ENCODE measurements at places on chromosomes 1 and 21.

DNA sequence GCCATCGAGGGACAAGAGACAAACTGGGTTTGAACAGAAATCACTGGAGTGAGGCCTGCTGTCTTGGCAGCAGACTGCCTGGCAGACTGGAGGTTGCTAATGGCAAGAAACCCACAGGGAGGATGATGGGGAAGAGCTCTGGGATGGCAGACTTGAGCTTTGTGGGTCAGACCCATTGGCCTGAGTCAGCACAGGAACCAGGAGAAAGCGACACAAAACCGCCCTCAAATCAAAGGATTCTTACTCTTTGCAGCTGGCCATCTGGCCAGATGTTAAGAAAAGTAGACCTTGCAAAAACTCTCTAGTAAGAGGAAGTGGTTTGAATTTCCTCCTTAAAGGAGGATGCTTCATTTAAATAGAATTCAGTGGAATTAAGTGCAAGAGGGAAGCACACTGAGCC is 195.2 kb upstream of the JUN start:
- no peak for DNase-seq

DNA sequence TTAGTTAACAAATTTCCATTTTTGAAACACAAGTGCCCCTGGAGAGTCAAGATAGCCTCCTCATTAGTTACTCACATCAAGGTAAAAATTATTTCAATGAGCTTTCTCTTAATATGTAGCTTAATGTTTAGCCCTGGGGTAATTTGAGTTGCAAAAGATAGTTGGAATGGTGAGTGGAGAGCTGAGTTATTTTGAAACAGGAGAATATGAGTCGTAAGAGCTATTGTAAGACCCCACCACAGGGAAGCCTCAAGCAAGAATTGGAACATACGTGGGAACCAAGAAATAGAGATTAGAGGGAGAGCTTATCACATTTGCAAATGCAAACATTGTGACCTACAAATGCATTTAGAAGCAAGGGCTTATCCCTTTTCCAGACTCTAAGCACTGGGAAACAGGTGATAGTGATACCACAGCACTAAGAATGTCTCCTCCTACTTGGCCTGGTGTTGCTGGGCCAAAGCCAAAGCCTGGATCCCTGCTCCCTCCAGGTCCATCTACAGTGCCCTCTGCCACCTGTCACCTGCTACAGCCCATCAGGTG is 635.1 kb downstream of the PTPRC start:
- no peak for DNase-seq

DNA sequence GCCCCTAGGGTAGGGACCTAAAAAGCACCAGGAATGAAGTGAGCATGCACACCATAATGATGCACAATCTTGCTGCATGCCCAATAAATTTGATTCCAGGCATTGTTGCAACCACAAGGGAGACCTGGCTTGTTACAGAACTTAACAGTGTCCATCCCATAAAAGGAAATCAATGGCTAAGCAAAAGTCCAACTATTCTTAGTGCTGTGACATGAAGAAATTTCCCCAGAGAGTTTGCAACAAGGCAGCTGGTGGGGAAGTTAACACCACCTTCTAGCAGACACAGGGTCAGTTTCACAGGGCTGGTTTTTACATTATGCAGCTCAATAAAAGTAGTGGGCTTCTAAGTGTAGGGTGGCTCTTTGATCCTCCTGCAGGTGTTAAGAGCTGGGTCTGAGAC is 221.1 kb downstream of the KCNJ6 start:
- DNase-seq, result no peak

GRCh38 chr21:45294509-45295291 is 7.0 kb upstream of the POFUT2 start:
- no peak for DNase-seq

DNA sequence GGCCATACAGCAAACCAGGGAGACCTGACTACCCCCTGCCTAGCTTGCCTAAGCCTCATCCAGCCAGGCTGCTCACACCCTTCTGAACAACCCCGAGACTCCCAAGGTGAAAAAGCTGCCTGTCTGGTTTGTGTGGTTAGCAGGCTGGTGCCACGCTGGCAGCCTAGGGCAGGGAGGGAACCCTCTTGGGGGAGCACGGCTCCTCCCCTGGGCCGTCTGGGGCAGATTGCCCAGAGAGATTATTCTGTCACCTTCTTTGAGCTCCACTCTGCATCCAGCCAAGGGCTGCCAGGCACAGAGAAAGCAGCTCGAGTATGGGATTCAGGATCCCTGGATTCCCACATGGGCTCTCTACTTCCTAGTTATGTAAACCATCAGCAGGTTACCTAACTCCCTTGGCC is 27.5 kb upstream of the TCEA3 start:
- no peak for DNase-seq

- DNase-seq, result no peak
These were observed 9.1 kb downstream of the TTC22 start for GRCh38 chr1:54791880-54792522.

- DNase-seq, result no peak
These were observed 1.0 kb upstream of the S100A6 start for GRCh38 chr1:153536671-153537375.

DNA sequence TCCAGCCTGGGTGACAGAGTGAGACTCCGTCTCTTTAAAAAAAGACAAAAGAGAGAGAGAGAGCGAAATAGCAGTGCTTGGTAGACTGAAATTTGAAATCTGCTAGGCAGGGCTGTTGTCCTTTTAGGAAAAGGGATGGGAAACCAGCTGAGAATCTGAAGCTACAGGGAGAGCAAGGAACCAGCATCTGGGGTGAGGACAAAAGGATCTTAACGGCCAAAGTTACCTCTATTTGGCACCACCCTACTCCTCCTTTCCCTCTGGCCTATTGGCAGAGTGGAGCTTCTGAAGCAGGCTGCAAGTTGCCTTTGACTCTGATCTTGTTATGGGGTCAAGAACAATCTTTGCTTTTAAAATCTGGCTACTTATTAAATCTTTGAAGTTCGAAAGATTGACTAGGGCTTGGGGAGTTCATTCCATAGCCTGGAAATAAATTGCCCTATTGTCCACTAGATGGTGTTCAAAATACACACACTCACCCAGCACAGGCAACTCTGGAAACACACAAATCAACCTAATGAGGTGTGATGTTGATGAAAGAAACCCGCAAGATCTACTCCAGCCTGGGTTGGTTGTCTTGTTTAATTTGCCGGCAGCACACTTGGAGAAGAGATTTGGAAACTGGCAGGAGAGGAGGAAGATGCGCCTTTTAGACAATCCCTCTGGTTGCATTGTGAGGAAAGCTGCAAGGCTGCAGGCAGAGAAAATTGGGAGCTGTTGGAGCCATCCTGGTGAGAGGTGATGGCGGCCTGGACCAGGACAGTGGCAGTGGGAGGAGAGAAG is 16.5 kb upstream of the PARP1 start:
- no peak for DNase-seq

DNA sequence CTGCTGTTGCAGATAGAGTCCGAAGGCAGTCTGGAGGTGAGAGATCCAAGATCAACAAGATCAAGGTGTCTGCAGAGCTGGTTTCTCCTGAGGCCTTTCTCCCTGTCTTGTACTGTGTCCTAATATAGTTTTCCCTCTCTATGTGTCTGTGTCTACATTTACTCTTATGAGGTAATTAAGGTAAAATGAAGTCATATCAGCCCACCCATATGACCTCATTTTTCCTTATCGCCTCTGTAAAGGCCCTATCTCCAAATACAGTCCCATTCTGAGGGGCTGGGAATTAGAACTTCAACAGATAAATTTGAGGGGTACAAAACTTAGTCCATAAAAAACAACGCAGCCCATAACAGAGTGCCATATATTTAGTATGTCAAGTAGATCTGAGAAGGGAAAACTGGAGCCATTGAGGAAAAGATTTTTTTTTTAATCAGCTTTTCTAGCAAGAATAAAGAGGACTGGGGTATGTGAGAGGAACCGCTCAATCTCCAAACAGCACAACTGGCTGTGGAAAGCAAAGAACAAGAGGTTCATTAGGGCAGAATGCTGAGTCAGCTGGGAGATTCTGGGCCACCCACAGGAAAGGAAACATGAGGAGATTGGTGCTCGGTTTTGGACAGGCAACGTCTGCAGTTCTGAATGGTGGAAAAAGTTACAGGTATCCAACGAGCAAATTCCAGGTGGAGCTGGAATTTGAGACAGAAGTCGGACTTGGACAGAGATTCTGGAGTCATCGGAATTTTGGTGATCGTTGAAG is 65.7 kb downstream of the MAP3K21 start:
- no peak for DNase-seq

DNA sequence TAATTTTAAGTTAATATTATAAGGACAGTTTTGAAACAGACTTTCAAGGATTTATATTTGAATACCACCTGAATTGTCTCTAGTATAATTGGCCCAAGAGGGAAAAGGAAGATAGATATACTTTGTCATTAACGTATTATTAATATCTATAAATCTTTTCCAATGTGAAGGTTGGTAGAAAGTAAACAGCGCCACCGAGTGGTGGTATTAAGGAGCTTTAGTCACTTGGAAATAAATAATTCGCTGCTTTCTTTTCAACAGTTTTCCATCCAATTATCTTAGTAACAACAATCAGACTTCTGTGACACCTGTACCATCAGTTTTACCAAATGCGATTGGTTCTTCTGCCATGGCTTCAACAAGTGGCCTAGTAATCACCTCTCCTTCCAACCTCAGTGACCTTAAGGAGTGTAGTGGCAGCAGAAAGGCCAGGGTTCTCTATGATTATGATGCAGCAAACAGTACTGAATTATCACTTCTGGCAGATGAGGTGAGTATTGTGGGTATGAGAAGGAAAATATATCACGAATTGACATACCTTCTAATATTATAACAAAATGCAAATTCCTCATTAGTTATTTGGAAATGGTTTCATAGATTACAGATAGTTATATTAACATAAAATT is 37.7 kb downstream of the SH3GLB1 start:
- no peak for DNase-seq

DNA sequence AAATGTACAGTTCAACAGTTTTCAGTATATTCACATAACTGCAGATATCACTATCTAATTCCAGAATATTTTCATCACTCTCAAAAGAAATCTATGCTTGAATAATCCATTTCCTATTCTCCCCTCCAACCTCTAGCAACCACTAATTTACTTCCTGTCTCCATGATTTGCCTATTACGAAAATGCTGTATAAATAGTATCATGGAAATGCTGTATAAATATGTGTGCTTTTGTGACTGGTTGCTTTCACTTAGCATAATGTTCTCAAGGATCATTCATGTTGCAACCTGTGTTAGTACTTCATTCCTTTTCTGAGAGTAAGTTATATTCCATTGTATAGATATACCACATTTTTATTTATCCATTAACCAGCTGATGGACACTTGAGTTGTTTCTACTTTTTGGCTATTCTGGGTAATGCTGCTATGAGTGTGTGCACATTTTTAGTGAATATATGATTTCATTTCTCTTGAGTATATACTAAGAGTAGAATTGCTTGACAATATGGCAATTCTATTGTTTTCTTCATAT is 115.6 kb downstream of the TNFSF18 start:
- no peak for DNase-seq

GRCh38 chr1:93440706-93441105 is 7.2 kb upstream of the FNBP1L start:
- no peak for DNase-seq

DNA sequence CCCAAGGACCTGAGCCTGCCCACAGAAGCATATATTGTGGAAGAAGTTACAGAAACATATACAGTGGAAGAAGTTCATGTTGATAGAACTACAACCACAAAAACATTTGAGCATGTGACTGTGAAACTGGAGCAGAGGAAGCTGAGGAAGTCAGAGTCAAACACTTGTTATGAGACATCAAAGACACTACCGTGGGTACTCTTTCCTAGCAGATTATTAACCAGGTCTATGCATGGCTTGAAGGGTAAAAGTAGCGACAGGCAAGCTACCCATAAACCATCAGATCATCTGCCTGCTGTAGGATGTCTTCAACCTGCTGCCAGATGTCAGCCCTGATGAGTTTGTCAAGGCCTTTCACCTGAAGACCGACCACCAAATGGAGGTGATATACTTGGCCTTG is 35.8 kb downstream of the IVNS1ABP start:
- no peak for DNase-seq

- no peak for DNase-seq
These were observed 257.7 kb downstream of the FAF1 start for GRCh38 chr1:50702395-50702794.

GRCh38 chr1:231036416-231036815 is 3.6 kb downstream of the FAM89A start:
- DNase-seq, result no peak

DNA sequence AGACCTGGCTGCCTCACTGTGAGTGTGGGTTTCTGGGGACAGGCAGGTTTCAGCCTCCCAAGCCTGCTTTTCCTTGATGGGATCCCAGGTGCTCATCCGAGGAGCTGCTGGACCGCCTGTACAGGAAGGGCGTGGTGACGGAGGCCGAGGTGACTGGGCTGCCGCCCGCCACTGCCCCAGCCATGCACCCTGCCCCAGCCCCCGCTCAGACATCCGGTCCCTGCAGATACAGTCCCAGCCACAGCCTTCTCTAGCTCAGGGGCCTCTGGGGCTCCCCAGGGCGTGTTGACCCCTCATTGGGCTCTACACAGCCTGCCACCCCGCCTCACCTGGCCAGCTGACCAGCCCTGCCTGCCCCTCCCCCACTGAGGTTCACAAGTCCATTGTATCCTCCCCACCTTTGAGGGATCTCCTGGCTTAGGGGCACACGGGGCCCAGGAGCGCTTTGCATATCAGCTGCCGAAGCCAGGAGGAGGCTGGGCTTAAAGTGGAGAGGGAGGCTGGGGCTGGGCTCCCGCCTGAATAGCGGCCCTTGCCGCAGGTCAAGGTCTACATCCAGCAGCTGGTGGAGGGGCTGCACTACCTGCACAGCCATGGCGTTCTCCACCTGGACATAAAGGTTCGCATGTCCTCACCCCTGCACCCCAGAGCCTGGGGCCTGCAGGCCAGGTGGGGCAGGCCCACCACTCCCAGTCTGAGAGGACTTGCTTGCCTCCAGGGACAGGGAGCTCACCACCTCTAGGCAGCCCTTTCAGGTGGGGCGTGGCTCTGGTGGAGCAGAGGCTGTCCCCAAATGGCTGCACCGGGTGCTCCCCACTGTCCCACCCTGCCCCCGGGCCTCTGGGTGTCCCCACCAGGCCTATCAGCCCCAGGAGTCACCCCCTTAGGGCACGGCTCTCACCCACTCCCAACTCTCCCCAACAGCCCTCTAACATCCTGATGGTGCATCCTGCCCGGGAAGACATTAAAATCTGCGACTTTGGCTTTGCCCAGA is 38.5 kb downstream of the TRIM11 start:
- no peak for DNase-seq

GRCh38 chr1:155322571-155322952 is 1.9 kb downstream of the RUSC1 start:
- DNase-seq, result no peak

- DNase-seq, result no peak
These were observed 44.8 kb downstream of the ACP6 start for GRCh38 chr1:147625362-147625995.

GRCh38 chr21:43904331-43904781 is 39.3 kb downstream of the AGPAT3 start:
- DNase-seq, result no peak

- DNase-seq, result no peak
These were observed 6.7 kb downstream of the IL20 start for GRCh38 chr1:206872139-206872538.

DNA sequence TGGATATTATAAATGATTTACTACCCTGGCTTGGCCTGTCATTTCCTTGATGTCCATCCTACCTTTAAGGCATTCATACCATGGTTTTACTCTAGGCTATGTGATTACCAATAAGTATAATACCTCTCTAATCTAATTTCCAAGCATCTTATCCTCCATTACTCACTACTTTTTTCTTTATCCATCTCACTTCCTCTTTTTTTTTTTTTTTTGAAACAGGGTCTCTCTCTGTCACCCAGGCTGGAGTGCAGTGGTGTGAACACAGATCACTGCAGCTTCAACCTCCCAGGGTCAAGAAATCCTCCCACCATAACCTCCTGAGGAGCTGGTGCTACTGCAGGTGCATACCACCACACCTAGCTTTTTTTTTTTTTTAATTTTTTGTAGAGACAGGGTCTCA is 39.9 kb downstream of the INKA2 start:
- no peak for DNase-seq
